ENCODE measurements at places on chromosomes 2 and 18. TPM values are rescaled to one million over a fixed set of nuclear protein-coding genes. Genes with fewer than 3 reads are reported as not detected.

HOXD8 gene
- 169 TPM for polyA plus RNA-seq

KCNE4 gene
- polyA plus RNA-seq: 12.8 TPM

LOXL3 gene
- 11.0 TPM for polyA plus RNA-seq

ASAP2 gene
- polyA plus RNA-seq: 63.0 TPM

CCDC74B gene
- polyA plus RNA-seq: 17.4 TPM

EFEMP1 gene
- polyA plus RNA-seq: 104 TPM

- DNase-seq: no peak
Observed at GRCh38 chr2:39845460-39846146, 66.5 kb upstream of the THUMPD2 start.

- DNase-seq: no peak
Observed at GRCh38 chr2:42012651-42013050, 35.2 kb upstream of the PKDCC start.

GRCh38 chr2:211737282-211737681 lies 801.3 kb downstream of the ERBB4 start:
- no peak for DNase-seq

DNA sequence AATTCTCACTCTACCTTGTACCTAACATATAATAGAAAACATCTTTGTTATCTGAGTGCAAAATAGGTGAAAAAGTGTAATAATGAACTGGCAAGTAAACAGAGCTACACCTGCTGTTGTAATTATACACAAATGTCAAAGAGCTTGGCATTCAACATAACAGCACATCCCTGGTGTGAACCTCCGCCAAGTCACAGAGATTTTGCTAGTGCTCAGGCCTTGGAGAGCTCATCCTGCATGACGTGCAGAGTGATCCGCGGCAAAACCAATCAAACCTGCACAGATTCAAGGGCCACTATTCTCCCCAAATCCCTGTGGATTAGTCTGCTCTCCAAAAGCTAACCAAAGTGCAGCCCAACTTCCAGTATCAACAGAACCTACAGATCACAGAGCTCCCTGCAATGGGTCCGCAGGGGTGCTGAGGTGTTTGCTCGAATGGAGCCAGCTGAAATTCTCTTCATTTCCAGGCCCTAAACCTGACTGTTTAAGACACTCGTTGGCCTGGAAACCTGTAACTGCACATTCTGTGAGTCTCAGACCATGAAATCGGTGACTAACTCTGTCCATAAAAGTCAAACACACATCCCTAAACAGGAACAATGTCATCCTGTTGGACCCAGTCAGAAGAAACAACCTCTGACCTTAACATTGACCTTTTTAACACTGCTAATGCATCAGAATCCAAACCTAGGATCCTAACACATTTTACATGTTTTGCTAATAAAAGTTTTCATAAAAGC lies 111.8 kb downstream of the EPB41L3 start:
- DNase-seq: no peak

DNA sequence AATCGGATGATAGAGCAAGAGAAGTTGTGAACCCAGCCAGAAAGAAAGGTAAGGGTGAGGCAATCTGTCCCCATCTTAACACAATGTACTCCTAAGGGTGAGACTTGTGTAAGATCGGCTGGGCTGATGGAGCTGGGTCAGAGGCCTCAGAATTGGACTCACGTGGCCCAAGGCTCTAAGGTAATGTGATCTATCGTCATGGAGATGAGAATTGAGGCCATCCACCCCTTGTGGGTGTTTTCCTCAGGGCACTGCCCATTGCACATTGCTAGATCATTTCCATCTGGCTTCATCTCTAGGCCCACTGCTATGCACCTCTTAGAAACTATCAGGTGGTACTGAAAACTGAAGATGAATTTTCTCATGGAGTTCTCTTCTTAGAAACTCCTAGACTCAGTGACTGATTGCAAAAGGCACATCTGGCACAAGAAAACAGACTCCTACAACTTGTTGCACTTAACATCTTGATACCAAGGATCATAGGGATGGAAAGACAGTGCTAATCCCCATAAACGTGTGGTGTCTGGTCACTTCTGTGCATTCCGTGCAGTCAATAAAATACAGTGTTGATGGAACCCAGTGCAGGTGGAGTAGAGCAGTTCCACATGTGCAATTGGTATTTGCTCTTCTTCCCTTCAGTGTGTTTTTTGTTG lies 228.9 kb upstream of the FOSL2 start:
- no peak for DNase-seq

- DNase-seq: no peak
Observed at GRCh38 chr2:129661935-129662334, 317.5 kb upstream of the RAB6C start.
